NCI-H1092 (cell line): ENCODE measurements at places on chromosomes 2 and 18.

GRCh38 chr2:50872543-50872942, 159.4 kb downstream of the NRXN1 start:
- no peak for DNase-seq

DNA sequence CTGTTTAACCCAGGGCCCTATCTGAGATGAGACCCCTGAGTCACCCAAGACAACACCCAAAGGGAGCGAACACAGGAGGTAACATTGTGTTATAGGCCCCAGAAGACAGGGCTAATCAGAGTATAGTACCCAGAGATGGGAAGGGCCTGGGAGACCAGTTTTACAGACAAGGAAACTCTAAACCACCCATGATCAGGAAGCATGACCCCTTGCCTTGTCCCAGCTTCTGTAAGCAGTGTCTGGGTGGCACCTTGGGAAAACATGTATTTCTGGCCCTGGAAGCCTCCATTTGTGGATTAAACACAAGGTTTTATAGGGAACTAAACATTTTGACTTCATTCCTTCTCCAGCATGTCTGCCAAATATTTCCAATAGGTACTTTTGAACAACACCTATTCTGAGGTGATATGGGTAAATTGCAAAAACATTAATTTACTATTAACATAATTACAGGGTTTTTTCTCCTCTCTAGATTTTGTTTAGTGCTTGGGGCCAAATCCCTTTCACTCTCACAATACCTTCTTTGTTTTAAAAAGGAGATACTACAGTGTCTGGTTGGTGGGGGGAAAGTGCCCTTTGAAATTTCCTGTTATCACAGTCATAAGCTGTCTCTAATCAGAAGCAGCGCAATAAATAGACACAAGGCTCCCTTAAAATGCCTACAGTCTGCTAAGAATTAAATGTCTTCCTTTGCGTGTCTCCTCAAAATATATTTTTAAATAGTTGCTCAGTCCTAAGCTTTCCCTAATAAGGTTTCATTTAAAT, 341.1 kb downstream of the BCL11A start:
- no peak for DNase-seq

DNA sequence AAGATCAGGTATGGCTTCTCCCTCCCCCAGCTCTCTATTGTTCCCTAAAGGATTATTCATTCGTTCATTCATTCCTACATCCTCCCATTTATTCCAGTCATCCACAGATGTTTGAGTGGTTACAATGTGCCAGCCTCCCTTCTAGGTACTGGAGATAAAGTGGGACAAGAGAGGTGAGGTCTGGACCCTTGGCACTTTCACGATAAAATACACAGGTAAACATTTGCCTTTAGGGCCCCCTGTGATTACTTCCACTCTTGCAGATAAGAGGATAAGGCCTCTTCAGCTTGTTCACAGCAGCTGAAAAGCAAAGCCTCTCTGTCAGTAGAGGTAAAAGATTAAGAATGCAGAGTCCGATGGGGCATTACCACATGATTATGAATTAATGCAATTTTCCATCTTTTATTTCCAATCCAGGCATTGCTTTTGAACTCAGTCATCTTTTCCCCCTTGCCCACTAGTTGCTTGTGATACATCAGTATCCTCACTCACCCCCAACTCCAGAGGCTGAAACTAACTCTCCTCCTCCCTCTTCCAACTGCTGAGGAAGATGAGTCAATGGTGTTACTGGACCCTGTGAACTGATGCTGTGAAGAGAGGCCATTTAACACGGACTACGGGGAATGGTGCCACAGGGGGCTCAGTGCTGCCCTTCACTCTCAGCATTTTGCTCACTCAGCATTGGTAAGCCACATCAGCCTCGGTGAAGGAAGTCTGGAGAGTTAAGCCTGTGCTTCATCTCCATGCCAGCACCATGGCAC, 1.1 kb upstream of the DPP4 start:
- DNase-seq: no peak

GRCh38 chr2:156411835-156412234, 24.3 kb upstream of the GPD2 start:
- DNase-seq: no peak

- DNase-seq: no peak
These were observed 22.8 kb downstream of the NPC1 start for GRCh38 chr18:23563377-23564043.

GRCh38 chr18:2049986-2050385, 521.3 kb downstream of the METTL4 start:
- no peak for DNase-seq
